ENCODE measurements at places on chromosomes 3 and 15. TPM values are rescaled to one million over a fixed set of nuclear protein-coding genes. Genes with fewer than 3 reads are reported as not detected.
A peak's percentile ranks its signal among the peaks of the same experiment; 100 is the strongest.

GRCh38 chr15:57866149-57866736 lies 159.7 kb downstream of the POLR2M start:
- H3K27ac ChIP-seq: no peak overlapping the region
- no peak for DNase-seq
- H3K4me3 ChIP-seq: no peak overlapping the region
- no peaks in the 10 kb centered on the region for H3K36me3 ChIP-seq

- H3K4me1 ChIP-seq: peaks cover 10% of the 10 kb centered on the region
- DNase-seq: no peak
Observed at GRCh38 chr3:185824051-185825005, 514 bp downstream of the IGF2BP2 start.

Gene ZNF80
- 23.7 TPM for total RNA-seq

Gene MELTF
- total RNA-seq: 21.6 TPM

DNA sequence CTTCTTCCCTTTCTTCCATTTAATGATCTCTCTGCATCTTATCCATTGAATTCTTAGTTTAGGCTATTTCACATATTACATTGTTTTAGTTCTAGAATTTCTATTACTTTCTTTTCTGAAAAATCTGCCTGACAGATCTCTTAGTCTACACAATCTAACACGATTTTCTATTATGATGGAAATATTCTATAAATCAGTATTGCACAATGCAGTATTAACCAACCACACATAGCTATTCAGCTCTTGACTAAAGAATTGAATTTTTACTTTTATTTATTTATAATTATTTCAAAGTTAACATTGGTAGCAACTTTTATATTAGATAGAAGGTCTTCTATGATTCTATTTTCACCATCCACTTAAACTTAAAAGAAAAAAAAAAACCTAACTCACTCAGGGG lies 36.2 kb upstream of the GOLGA8A start:
- no peak overlapping the region for H3K27ac ChIP-seq
- no peak overlapping the region for H3K4me3 ChIP-seq
- no peaks in the 10 kb centered on the region for H3K36me3 ChIP-seq
- H3K4me1 ChIP-seq: no peaks in the 10 kb centered on the region
- H3K27me3 ChIP-seq: no peaks in the 10 kb centered on the region
- DNase-seq: no peak

- H3K27ac ChIP-seq: peak overlapping the region; percentile 94
- DNase-seq: no peak
- peaks cover 19% of the 10 kb centered on the region for H3K4me1 ChIP-seq
Observed at GRCh38 chr3:123664753-123665152, 79.9 kb upstream of the HACD2 start.

DNA sequence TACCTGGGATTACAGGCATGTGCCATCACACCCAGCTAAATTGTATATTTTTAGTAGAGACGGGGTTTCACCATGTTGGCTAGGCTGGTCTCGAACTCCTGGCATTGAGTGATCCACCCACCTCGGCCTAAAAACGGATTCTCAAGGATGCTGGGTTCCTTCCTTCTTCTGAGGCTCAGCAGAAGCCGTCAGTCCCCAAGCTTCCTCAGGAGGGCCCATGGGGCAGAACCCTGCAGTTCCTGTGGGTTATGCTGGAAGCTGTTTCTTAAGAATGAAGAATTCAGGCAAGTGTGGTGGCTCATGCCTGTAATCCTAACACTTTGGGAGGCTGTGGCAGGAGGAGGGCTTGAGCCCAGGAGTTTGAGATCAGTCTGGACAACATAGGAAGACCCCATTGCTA lies 29.0 kb upstream of the ZNF710 start:
- no peaks in the 10 kb centered on the region for H3K4me1 ChIP-seq
- no peak overlapping the region for H3K27ac ChIP-seq
- H3K4me3 ChIP-seq: no peak overlapping the region
- no peaks in the 10 kb centered on the region for H3K27me3 ChIP-seq
- H3K36me3 ChIP-seq: no peaks in the 10 kb centered on the region

Gene TM4SF4
- not detected for total RNA-seq

- no peak for DNase-seq
- no peak overlapping the region for H3K4me3 ChIP-seq
- no peak overlapping the region for H3K27ac ChIP-seq
- H3K36me3 ChIP-seq: no peaks in the 10 kb centered on the region
- H3K27me3 ChIP-seq: no peaks in the 10 kb centered on the region
Observed at GRCh38 chr3:183586477-183586876, 31.0 kb upstream of the KLHL6 start.

GRCh38 chr15:40106203-40107161 lies 2.2 kb downstream of the BMF start:
- H3K27me3 ChIP-seq: no peaks in the 10 kb centered on the region
- H3K27ac ChIP-seq: peak overlapping the region; percentile 92
- H3K4me3 ChIP-seq: no peak overlapping the region

- H3K4me3 ChIP-seq: no peak overlapping the region
- no peak overlapping the region for H3K27ac ChIP-seq
- DNase-seq: no peak
Observed at GRCh38 chr3:148077318-148077923, 620.3 kb upstream of the AGTR1 start.

DNA sequence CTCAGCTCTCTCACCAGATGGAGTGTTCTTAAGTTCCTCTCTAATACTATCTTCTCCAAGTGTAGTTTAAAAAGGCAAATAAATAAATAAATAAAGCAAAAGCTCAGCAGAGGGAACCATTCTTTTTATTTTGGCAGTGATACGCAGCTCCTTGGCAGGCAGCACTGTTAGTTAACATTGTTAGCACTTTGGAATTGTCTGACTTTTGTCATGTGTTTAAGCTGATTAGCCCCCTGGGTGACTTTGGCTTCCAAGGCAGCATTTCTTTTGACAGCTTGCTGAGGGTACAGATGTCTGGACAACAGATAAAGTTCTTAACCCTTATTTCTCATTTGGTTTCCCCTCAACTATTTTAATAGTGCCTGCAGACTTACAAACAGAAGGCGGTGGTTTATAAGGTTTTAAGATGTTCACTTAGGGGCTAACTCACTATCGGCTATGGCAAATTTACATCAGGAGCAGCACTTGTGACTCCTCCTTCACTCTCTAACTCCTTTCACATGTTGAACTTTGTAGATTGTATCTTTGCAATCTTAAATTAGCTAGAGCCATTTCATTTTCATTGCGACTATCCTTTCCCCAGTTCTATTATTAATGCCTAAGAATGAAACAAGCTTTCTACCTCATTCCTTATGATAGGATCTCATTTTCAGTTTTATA lies 213.4 kb downstream of the ZBBX start:
- H3K27ac ChIP-seq: no peak overlapping the region
- no peaks in the 10 kb centered on the region for H3K27me3 ChIP-seq
- H3K4me3 ChIP-seq: no peak overlapping the region
- DNase-seq: no peak
- H3K36me3 ChIP-seq: no peaks in the 10 kb centered on the region
